ENCODE measurements at places on chromosomes 2 and 18.

GRCh38 chr2:130795431-130795830 is 40.1 kb downstream of the AMER3 start:
- DNase-seq = no peak

DNA sequence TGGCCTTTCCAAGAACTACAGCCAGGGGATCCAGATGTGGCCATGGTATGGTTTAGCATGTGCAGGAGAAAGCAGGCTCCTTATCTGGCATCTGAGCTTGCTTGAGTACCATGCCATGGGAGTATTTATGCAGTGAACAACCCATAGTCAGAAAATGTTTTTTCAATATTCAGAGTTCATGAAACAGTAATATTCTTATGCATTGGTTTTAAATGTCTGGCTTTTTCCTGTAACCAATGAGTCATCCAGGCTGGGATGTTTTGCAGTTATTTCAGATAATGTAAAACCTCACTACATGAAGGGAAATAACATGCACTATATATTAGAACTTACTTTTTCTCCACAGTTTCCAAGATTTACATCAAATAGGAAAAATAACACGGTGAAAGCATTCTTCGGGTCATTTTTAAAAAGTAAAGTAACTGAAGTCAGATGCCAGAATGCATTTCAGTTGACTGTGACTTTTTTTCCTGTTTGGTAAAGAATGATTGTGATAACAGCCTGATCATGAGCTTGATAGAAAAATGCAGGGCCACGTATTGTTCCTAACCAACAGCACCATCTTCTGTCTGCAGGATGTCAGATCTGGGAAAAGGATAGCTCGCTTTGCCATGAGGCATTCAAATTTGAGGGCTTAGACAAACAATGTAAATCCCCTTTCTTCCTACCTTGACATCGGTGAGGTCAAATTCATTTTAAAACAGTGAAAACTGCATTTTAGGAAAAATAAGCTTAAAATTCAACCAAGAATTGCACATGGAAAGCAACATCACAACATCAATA is 152.8 kb downstream of the DSC3 start:
- no peak for DNase-seq

DNA sequence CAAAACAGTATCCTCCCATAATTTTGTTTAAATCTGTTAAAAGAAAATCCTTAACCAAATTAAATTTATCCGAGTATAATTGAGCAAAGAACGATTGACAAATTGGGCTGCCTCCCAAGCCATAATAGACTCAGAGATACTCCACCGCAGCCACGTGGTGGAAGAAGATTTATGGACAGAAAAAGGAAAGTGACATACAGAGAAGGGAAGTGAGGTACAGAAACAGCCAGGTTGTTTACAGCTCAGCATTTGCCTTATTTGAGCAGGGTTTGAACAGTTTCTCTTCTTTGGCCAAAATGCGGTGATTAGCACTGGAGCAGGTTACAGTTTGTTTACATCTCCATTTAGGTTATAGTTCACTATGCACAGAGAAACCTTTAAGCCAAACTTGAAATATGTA is 60.8 kb downstream of the KYNU start:
- DNase-seq = no peak

DNA sequence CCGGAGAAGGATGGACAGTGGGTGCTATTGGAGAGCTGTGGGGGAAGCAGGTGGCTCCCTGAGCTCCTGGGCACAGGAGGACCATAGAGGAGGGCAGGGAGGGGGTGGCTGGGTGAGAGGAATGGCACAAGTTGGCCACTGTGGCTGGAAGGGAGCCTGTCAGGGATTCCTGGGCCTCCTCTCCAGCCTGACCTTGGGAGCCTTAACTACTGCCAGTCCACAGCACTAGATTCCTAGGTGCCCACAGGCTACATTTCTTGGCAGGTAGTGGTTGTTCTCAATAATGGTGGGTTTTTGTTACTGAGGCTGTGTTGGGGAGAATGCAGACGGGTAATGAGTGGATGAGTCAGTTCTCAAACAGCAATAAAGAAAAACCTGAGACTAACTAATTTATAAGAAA is 26.0 kb downstream of the EFHD1 start:
- DNase-seq = no peak

DNA sequence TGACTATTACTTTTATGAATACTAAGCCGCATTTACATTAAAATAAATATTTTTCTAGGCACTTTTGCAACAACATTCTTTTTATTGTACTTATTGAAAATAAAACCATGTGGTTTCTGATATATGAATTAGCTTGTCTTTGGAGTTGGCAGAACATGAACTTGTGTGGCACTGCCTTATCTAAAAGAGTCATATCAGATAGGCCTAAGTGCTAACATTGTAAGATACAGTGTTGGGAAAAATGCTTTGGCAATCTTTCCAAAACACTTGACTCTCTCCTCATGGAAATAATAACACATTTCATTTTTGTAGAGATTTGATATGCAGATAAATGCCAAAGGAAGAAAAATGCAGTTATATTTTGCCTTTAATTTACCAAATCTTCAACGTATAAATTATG is 191.7 kb downstream of the ERBB4 start:
- no peak for DNase-seq

- no peak for DNase-seq
These were observed 313.8 kb downstream of the NRXN1 start for GRCh38 chr2:50718146-50718545.

- no peak for DNase-seq
These were observed 58.2 kb downstream of the MYO1B start for GRCh38 chr2:191303140-191304005.

DNA sequence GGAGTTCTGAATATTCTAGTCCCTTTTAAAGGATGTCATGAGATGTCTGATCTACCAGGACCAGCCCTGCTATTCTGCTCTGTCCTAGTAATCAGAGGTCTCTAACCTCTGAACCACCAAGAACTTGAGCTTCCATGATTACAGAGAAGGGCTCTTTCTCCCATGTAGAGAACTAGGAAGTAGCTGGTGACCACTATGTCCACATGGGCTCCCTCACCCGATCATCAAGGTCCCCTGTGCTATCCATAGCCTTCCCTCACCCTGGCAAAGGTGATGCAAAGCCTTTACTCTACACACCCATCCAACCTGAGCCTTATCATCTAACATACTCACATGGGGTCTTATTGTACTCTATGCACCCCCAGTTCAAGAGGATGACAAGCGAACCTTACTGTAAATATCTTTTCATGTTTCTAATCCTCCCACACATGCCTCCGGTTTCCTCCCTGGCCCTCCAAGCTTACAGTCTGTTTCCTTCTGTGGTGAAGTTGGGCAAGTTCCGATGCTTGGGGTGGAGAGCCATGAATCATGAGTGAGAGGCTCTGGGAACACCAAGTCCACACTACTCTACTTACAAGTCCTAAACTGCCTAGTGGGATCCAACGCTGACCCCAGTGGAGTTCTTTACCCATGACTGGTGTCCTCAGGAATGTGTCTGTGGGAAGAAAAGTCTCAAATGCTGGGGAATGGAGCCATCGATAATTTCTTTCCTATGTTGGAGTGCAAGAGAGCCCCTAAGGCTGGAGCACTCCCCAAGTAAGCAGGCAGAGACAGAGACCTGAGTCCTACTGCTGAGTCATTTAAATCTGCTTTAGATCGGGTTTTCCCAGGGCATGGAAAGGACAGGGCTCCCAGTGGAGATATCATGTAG is 73.3 kb upstream of the KLF7 start:
- no peak for DNase-seq

DNA sequence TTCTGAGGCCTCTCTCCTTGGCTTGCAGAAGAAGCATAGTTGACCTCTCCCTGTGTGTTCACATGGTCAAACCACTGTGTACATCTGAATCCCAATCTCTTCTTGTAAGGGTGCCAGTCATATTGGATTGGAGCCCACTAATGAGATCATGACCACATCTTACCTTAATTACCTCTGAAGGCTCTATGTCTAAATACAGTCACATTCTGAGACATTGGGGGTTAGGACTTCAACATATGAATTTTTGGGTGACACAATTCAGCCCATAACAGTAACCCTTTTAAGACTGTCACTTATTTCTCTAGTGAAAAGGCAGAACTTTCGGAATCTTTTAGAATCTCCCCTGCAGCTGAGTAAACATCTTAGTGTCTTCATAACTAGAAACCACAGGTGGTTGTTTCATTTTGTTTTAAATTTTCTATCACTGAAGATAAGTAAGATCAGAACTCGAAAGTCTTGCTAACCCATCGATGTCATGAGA is 33.3 kb downstream of the BMP10 start:
- no peak for DNase-seq

GRCh38 chr2:177359836-177360595 is 32.6 kb upstream of the AGPS start:
- no peak for DNase-seq

- no peak for DNase-seq
These were observed 39.6 kb upstream of the PDK1 start for GRCh38 chr2:172516299-172516698.

DNA sequence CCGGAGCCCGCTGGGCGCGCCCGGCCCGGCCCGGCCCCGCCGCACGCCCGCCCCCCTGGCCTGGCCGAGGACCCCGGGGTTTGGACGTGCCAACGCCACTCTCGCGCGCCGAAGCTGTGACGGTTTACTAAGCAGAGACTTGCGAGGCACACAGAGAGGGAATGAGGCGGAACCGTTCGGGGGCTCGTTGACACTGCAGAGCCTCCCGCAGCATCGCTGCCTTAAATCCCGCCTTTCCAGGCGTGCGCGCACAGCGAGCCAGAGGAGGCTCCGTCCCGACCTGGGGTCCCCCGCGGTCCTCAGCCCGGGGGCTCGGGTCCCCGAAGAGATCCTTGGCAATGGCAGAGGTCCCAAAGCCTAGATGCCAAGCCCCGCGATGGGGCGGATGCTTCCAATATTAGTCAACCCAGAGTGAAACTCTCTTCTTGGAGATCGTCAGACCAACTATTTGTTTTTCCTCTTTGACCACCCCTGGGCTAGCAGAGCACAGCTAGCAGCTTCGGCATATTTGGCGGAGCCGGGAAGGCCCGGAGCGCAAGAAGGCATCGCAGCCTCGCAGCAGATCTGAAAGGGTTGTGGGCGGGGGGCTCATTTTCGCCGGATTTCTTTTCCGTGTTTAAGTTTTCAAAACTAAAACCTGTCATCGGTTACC is at the start of gene ZNF385B:
TSS of gene ZNF385B (minus strand) at position 197 of the 652 bp plus-strand sequence.
- DNase-seq = no peak

DNA sequence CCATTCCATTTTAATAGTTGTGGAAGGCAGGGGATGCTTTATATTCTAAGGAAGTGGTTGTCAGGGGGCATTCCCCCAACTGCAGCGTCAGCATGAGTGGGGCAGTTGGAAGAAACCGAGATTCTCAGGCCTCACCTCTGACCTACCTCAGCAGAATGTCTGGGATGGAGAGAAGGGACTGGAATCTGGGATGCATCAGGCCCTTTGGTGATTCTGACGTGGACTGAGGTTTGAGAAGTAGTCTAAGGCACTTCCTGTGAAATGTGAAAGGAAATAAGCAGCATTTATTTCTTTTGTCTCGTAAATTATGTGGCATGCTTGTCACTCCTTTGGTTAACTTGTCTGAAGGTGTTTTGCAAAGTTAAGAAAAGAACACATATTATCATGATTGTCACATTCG is 540.7 kb upstream of the NETO1 start:
- DNase-seq = no peak

GRCh38 chr2:25936889-25937545 is 45.3 kb downstream of the KIF3C start:
- no peak for DNase-seq

GRCh38 chr2:185278761-185279160 is 459.8 kb upstream of the FSIP2 start:
- DNase-seq = no peak

- no peak for DNase-seq
These were observed 36.6 kb upstream of the VIT start for GRCh38 chr2:36659872-36660312.

GRCh38 chr2:235191486-235191885 is 239.7 kb downstream of the SH3BP4 start:
- DNase-seq = no peak

GRCh38 chr2:25279091-25279651 is 62.6 kb downstream of the DNMT3A start:
- DNase-seq = no peak

GRCh38 chr2:189819297-189819704 is 35.1 kb downstream of the PMS1 start:
- DNase-seq = no peak

- no peak for DNase-seq
These were observed 26.1 kb downstream of the SLC14A1 start for GRCh38 chr18:45749918-45750689.

DNA sequence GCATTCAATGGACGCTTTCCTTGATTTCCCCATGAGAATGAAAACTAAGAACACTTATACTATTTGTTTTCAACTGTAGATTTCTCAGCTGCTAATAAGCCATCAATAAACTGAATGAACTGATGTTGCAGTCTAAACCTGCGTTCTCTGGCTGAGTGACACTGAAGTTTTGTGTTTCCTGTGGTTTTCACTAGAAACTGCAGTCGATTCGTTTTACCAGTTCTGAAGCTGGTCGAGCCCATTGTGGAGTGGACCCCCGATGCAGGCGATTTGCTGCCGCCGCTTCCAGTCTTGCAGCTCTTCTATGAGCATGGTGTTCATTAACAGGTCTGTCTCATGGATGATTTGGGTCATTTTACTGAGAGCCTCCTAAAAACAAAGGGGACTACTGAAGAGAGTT is 50.6 kb upstream of the STAT1 start:
- no peak for DNase-seq

- no peak for DNase-seq
These were observed 35.5 kb downstream of the SDC1 start for GRCh38 chr2:20189299-20189931.

GRCh38 chr2:70716131-70716743 is 51.8 kb downstream of the ADD2 start:
- no peak for DNase-seq

DNA sequence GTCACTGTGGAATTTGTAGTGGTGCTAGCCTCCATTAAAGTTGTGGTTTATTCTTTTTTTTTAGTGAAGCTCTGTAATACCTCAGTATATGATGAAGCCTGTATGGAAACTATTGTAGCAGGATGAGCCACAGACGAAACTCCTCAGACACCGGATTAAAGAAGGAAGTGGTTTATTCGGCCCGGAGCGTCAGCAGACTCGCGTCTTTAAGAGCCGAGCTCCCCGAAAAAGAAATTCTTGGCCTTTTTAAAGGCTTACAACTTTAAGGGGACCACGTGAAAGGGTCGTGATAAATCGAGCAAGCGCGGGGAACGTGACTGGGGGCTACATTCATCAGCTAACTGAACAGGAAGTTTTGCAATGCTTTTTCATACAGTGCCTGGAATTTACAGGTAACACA is 8.1 kb upstream of the CCL20 start:
- DNase-seq = no peak

Measured in stimulated activated CD4-positive, alpha-beta T cell treated with anti-CD3 and anti-CD28 coated beads, Interleukin-1b, Interleukin-23, amount 100 ng/mL, for 1 hour (primary cell).